ENCODE measurements at places on chromosomes 11 and 22.

- peak; percentile 15 for DNase-seq
Measured at GRCh38 chr11:107783121-107783520, 71.3 kb upstream of the SLN start.

DNA sequence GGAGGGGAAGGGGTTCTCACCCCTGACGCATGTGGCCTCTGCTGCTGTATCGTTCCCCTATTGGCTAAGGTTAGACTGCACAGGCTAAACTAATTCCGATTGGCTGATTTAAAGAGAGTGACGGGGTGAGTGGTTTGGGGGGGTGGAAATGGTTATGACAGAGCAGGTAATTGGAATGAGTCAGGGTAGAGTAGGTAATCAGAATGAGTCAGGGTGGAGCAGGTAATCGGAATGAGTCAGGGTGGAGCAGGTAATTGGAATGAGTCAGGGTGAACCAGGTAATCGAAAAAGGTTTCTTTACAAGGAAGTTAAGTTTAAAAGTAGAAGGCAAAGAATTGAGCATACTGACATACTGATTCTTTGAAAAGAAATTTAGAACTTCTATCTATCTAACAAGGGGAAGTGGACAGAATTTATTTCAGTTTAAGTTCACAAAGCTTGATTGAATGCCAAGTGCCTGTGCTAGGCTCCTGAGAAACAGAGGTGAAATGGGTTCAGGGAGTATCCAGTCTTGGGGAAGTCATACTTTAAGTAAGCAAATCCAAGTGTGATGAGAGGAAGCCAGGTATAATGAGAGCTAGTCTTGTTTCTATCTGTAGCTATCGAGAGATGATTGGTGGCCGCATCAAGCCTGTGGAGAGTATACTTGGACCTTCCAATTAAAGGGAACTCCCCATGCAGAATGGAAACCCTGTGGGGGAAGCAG lies 58.0 kb downstream of the C11orf91 start:
- no peak for DNase-seq

DNA sequence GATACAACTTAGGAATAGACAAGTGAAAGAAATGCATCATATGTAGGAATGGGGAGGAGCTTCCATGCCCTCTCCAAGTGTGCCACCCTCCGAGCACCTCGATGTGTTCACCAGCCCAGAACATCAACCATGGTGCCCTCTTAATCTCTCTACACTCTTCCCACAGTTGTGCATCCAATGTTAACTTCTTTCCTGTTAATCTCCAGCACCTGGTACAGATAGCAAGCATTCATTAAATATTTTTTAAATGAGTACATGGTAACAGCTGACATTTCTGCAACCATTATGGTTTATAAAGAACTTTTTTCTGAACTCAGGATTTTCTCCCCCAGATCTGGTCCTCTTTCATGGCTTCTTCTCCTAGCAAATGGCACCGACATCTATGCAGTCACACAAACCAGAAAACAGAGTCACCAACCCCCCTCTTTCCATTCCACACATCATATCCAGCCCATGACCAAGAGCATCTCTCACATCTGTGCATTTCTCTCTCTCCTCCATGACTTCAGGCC lies 118.1 kb upstream of the CLPB start:
- no peak for DNase-seq

GRCh38 chr22:47160141-47160541 lies 397.7 kb downstream of the TBC1D22A start:
- DNase-seq: no peak

DNA sequence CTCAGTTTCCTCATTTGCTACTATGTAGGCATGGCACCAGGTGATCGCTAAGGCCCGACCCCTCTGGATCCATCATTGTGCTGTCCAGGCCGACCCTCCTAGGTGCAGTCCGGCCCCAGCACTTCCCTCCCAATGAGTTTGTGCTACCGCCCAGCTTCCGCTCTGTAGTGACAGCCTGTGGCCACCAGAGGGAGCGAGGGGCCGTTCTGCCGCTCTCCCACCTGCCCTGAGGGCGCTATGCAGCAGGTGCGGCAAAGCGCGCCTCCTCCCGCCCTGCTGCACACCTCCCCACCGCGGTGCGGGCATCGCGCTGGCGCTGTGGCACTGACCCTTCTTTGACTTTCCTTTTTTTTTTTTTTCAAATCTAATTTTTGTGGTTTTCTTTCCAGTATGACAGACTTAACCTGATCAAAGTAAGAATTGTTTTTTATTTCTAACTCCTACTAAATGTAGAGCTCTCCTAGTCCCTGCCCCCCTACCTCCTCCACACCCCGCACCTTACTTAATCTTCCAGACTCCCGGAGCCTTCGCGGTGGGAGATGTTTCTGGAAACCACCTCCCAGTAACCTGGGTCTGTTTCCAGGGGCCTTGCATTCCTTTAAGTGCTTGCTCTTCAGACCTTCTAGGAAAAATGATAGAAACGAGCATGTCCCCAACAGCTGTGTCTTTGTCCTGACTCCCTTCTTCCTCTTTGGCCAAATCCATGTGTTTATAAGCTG lies 73.7 kb downstream of the SCN3B start:
- DNase-seq: peak; percentile 35

DNA sequence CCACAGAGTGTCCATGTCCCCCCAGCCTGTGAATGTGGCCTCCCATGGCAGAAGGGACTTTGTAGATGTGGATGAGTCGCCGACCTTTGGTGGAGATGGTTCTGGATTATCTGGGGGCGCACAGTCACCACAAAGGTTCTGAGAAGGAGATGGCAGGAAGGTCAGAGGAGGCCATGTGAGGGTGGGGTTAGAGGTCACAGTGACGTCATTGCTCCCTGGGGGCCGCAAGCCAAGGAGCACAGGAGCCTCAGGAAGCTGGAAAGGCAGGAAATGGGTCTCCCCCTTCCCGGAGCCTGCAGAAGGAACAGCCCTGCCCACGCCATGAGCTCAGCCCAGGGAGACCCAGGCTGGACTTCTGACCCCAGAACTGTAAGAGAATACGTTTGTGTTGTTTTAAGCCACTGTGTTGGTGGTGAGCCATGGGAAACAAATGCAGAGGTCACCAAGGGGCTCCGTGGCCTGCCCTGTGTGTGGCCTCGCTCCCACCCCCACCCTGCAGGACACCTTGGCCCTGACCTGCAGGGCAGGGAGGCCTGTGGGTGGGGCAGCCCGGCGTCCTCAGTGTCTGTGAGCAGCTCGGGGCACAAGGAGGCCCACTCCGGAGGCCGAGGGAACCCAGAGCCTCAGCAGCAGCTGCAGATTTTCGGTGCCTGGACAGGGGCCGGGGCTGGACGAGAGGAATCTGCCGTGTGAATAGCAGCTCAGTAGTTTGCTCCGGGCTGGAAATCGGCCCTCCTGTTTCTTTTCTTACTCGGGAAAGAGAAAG lies 32.1 kb downstream of the GRAMD4 start:
- no peak for DNase-seq

GRCh38 chr11:1887451-1888346 lies 4.0 kb downstream of the PRR33 start:
- no peak for DNase-seq

GRCh38 chr11:59219836-59220235 lies 7.1 kb upstream of the MPEG1 start:
- DNase-seq: no peak

GRCh38 chr22:50257451-50258360 lies 3.8 kb downstream of the MAPK12 start:
- no peak for DNase-seq

DNA sequence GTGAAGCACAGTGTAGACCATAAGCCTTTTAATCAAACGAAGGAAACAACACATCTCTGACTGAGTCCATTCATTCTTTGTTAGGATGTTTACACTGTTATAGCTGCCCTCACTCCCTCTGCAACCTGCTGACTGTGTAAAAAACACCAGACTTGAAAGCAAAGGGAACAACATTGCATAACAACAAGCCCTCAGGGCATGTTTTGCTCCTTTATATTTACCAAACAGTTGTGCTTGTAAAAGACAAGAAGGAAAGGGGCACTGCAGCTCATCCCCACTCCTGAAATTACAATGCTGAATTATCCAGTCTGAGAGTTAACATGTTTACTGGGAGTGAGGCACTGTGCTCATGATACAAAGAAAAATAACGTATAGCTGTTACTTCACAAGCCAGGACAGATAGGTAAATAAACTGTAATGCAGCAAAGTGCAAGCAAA lies 46.4 kb downstream of the RAB30 start:
- no peak for DNase-seq

- DNase-seq: peak; percentile 23
Measured at GRCh38 chr11:93236741-93237675, 39.2 kb upstream of the SLC36A4 start.

GRCh38 chr11:75642402-75643113 lies 26.3 kb downstream of the MAP6 start:
- DNase-seq: no peak

DNA sequence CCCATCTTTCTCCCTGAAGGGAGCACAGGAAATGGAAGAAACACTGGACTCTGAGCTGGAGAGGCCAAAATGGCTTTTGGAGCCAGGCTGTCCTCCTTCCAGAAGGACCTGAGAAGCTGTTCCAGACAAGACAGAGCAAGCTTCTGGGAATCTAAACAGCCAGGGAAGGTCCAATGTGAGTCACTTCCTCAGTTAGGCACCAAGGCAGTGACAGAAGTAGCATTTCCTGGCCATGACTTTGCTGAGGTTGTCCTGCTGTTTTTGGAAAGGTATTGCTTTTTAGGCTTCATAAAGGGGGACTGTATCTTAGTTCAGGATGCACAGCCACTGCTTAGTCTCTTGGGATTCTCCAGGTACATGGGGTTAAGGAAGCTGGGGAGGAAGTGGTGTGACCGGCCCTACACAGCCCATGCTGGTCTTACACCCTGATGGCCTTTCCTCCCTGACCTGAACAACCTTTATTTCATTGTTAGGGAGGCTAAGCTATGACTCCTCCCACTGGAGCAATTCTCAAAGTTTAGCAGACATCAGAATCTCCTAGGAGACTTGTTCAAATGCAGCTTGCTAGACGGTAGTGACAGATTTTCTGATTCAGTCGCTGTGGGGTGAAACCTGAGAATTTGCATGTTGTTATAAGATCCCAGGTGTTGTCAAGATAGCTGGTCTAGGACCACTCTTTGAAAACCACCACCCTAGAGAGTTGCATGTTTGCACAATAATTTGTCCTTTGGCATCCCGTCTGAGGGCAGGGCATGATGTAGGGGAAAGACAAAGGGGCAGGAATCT lies 6.8 kb upstream of the INSC start:
- DNase-seq: peak; percentile 11

GRCh38 chr11:119615003-119615881 lies 113.8 kb downstream of the NECTIN1 start:
- peak; percentile 67 for DNase-seq

DNA sequence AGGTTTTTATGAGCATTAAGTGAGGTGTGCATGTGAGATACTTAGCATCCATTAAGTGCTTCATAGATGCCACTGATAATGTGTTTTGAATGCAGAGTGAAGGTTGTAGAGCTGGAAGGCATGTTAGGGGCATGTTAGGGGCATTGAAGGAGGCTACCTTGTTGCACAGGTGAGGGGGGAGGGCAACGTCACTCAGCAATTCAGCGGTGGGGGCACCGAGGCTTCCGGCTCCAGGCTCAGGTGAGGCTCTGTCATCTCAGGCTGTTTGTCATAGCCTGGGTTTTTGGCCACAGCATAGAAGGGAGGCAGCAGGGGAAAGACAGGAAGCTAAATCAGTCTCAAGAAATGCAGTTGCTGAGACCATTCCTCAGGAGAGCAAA lies 299.0 kb downstream of the NTM start:
- no peak for DNase-seq

DNA sequence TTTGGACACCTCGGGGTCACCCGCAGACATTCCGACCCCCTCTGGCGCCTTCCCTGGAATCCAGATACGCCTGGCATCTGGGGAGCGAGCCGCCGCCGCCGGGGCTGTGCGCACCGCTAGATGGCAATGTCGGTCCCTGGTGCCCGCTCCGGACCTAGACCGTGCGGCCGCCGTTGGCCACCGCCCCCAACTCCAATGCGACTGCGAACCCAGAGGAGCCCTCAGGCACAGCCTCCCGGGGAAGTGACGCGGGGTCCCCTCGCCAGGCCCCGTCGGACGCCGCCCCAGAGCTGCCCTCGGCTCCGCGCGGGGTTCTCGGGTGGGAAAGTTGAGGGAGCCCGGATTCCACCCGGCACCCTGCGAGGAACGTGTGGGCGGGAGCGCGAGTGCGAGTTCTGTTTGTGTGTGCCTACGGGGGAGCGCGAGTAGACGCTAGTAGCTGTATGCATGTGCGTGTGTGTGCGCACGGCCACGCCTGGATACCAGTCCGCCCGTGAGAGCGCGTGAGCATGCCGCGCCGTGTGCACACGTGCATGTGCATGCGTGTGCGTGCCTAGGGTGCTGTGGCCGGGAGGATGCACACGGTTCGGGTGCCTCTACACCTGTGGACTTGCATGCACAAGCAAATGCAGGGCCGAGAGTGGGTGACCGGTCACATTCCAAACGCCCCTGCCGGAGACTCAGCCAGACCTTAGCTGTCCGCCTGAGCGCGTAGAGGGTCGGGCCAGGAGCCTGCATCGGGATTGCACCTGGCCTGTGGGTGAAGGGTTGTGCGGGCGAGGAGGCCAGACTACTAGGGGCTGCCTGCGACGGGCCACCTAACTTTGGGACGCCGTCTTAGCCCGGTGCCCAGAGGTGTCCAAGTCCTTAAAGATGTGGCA lies 1.9 kb downstream of the CHRM4 start:
- peak; percentile 53 for DNase-seq

DNA sequence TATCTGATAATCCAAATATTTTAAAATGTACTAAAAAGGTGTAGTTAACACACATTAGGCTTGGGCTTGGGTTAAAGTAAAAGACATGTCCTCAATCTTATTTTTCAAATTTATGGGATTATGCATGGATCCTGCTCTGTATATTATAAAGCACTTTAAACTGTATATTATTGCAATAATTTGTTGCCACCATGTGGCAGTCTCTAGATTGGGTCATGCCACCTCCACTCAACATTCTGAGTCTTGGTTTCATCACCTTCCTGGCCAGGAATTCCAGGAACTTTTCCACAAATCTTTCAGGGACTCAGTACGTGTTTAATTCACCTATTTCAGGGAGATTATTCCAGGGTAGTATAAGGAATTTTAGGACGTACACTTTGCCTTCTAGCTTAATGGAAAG lies 695.5 kb downstream of the FAM181B start:
- no peak for DNase-seq

- DNase-seq: no peak
Measured at GRCh38 chr11:20458905-20459632, 71.6 kb downstream of the PRMT3 start.

Data from fibroblast of skin of right quadriceps (primary cell).